Astrocyte (in vitro differentiated cells and primary cell): ENCODE measurements at places on chromosomes 6 and 20. TPM values are rescaled to one million over a fixed set of nuclear protein-coding genes. Genes with fewer than 3 reads are reported as not detected.

The XKR7 gene
- total RNA-seq, result 0.36 and 0.48 TPM in 2 replicates

The CCM2L gene
- 0.11 TPM in 1 of 2 replicates, not detected in the other for total RNA-seq

The CFB gene
- 1.0 and 1.4 TPM in 2 replicates for total RNA-seq

The PHF3 gene
- total RNA-seq, result 33.3 and 33.4 TPM in 2 replicates

DNA sequence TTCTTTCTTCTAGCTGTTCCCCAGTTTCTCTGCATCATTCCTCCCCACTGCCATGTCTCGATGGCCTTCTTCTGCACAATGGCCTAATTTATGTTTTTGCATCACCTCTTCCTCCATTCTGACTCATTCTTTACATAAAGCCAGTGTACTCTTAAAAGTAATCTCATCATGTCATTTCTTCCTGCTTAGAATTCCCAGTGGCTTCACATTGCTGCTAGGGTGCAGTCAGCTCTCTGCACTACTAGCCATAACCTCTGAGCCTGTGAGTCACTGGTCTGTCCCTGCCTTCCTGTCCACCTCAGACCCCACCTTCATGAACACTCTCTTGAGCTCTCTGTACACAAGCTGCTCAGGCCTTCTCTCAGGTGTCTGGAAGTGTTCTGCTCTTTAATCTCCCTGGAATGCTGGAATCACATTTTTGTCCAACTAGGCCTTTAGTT, 24.1 kb upstream of the TRIM27 start:
- DNase-seq, result no peak

DNA sequence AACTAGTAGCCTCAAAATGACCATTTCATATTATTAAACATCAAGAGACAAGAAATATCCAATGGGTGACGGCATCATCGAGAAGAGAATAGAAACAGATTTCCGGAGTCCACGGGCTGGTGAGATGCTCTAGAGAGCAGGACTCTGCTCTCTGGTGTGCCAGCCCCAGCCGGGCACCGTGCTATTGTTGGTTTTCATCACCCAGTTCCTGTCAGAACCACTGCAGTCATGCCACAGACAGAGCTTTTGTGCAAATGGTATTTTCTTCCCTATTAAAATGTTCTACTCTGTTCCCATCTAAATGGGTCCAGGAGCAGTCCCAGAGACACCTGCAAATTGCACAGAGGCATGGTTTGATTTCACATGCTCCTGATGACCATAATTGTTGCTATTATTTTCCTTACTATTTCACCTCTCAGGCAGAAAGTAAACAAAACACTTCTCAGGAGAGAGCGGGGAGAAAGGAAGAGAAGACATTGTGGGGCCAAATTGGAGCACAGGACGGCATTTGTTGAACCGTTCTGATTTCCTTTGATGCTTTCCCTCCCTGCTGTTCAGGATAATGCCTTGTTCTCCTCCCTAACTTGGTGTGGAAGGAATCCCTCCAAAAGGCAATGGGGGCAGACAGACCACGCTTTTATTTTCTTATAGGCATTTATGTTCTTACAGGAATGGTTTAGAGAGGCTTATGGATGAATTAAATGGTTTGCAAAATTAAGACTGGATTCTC, 11.4 kb upstream of the RAMACL start:
- no peak for DNase-seq

- DNase-seq, result peak; percentile 92
These were observed 14.0 kb downstream of the UST start for GRCh38 chr6:148760568-148761526.

- DNase-seq, result no peak
These were observed 11.3 kb downstream of the SERPINB9 start for GRCh38 chr6:2891768-2892170.

The ABHD16B gene
- not detected in 2 replicates for total RNA-seq

The POPDC3 gene
- 8.6 and 9.1 TPM in 2 replicates for total RNA-seq

- no peak for DNase-seq
These were observed 102.5 kb upstream of the FOXC1 start for GRCh38 chr6:1507251-1507650.

The CD24 gene
- 51.1 and 95.1 TPM in 2 replicates for total RNA-seq

The TFB1M gene
- 24.1 and 26.2 TPM in 2 replicates for total RNA-seq

DNA sequence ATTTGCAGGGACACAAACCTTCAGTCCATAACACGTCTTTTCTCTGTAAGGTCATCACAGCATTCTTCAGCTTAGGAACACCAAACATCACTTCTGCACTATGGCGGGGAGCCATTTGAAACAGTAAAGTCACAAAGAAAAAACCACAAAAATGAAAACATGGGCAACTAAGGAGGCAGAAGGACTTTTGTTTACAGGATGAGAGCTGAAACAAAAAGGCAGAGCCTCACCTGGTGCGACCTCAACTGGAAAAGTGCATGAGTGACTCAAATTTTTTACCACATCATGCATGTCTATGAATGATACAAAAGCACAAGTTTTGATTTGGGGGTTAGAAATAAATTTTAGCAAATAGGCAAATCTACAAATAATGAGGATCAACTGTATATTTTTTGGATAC, 68.2 kb upstream of the TNFAIP3 start:
- DNase-seq, result peak; percentile 27

DNA sequence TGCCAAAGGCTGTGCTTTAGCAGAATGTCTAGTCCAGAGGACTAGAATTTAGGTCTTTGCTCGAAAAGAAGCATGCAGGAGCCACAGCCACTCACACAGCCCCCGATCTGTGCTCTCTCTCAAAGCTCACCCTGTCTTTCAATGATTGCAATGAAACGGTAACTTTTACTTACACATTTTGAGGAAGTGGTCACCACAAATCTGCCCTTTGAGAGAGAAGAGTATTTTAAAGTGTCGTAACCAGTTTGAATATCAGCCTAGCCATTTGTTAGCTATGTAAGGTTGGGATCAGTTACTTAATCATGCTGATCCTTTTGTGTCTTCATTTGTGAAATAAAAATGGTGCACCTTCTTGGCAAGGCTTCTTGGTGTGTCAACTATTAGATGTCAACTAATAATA, 209.0 kb downstream of the TFAP2A start:
- DNase-seq, result no peak

- DNase-seq, result peak; percentile 72
These were observed 682 bp downstream of the BRD2 start for GRCh38 chr6:32968867-32969684.

GRCh38 chr20:57002066-57002570, 264.3 kb downstream of the BMP7 start:
- DNase-seq, result no peak

DNA sequence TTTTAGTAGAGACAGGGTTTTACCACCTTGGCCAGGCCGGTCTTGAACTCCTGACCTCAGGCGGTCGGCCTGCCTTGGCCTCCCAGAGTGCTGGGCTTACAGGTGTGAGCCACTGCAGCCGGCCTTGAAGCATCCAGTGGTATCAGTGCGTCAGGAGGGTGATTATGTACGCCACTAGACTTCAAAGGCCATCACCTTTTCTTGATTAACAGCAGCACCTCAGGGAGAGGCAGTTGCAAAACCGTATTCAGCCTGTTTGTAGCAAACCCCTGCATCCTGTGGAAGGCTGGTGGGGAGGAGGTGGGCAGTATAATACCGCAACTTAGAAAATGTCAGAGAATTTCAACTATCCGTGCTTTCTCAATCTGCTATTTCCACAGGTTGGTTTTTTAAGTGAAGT, 27.3 kb upstream of the SHLD1 start:
- no peak for DNase-seq

The MMP24OS gene
- 79.8 and 86.5 TPM in 2 replicates for total RNA-seq

The EMILIN3 gene
- total RNA-seq, result 0.20 TPM in 1 of 2 replicates, not detected in the other

DNA sequence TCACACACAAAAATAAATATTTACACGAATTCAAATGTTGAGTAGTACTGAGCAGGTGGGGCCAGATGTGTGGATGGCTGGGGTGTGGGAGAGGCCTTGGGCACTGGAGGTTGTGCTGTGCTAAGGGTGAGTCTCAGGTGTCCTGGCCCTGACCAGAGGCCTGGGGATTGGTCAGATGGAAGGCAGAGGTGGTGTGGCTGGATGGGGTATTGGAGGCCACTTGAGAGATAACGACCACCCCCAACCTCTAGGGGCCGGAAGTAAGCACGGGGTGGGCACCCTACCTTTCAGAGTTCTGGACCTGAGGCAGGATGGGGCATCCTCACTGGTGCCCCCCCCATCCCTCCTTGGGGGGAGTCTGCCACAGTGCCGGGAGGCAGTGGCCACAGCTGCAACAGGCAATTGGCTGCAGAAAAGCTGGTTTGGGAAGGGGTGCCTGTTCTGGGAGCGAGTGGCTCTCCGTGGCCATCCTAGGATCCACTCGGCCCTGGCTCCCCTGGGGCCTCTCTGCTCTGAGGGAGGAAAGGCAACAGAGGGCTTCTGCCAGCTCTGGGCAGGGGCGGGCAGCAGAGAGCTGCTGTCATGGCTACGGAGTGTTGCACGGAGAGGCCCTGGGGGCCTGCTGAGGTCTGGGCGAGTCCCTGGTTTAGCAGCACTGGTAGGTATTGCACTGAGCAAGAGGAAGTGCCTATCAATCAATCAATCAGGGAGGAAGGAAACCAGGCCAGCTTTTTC, 87.6 kb downstream of the ASXL1 start:
- no peak for DNase-seq

DNA sequence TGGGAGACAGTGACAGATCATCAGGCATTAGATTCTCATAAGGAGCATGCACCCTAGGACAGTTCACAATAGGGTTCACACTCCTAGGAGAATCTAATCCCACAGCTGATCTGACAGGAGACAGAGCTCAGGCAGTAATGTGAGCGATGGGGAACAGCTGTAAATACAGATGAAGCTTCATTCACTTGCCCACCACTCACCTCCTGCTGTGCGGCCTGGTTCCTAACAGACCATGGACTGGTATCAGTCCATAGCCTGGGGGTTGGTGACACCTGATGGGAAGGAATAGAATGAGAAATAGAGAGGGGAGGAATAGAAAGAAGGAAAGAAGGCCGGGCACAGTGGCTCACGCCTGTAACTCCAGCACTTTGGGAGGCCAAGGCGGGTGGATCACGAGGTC, 336.8 kb upstream of the SASH1 start:
- no peak for DNase-seq

GRCh38 chr6:145705561-145705960, 29.8 kb downstream of the EPM2A start:
- DNase-seq, result peak; percentile 29
